ENCODE measurements at places on chromosomes 1 and 21.

- no peak for DNase-seq
These were observed 190.9 kb upstream of the ADGRL4 start for GRCh38 chr1:79197421-79197820.

DNA sequence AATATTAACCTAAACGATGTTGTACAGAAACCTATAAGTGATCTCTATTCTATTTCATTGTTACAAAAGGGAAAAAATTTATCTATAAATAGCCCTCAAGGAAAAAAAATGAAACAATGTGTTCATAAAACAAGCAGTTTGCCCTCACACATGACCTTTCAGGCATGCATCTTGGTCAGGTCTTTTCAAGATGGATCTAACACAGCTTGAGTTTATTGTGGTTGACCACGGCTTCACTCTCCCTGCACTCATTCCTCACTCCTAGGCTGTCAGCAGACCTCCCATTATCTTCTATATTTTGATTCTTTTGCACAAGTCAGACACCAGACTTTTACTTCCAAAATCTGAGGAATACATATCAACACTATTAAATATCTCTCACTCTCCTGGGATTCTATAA, 544.3 kb downstream of the KCNT2 start:
- DNase-seq, result no peak

DNA sequence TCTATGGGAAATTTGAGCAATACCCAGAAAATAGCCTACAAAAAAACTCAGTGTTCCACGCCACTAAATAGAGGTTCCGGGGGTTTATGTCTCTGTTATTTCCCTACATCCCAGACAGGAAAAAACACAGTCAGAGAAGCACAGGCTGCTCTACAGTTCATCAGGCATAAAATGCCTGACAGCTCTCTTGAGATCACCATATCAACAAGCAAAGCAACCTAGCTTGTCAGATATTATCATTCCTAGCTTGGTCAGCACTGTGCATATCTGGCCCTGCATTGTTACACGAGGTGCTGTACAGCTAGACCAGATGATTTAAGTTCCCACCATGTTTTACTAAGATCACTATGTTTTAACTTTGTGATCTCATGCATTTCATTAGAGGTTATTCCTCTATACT, 172.6 kb downstream of the PTPRC start:
- DNase-seq, result no peak

- DNase-seq, result no peak
These were observed 48.7 kb upstream of the DNAH14 start for GRCh38 chr1:224880593-224881307.

GRCh38 chr21:43733529-43734071, 14.7 kb downstream of the PDXK start:
- peak; percentile 28 for DNase-seq

- DNase-seq, result no peak
These were observed 114.8 kb upstream of the IGSF21 start for GRCh38 chr1:17992800-17993199.

GRCh38 chr1:192630521-192631287, 5.2 kb upstream of the RGS13 start:
- DNase-seq, result no peak

DNA sequence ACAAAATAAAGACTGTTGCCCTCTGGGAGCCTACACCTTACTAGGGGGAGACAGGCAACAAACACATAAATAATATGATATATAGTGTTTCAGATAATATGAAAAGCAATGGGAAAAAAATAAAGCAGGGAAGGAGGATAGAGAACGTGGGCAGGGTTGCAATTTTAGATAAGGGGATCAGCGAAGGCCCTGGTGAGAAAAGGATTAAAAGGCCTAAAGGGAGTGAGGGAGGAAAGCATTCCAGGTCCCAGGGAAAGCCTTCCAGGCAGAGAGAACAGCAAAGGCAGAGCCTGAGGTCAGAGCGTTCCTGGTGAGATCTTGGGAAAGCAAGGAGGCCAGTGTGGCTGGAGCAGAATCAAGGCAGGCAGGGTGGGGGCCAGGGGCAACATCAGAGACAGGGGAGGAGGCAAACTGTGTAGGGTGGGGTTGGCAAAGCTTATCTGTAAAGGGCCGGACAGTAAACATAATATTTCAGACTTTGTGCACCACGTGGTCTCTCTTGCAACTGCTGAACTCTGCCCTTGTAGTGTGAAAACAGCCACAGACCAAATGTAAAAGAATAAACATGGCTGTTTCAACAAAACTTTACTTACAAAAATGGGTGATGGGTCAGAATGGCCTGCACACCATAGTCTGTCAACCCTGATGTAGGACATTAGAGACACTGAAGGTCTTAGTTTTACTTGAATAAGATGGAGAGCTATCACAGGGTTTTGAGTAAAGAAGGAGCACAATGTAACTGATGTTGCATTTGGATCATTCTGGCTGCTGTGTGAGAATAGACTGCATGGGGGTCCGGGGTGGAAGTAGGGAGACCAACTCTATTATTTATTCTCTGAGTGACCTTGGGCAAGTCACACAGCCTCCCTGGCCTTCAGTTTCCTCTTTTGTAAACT, 13.3 kb upstream of the CPT2 start:
- no peak for DNase-seq

DNA sequence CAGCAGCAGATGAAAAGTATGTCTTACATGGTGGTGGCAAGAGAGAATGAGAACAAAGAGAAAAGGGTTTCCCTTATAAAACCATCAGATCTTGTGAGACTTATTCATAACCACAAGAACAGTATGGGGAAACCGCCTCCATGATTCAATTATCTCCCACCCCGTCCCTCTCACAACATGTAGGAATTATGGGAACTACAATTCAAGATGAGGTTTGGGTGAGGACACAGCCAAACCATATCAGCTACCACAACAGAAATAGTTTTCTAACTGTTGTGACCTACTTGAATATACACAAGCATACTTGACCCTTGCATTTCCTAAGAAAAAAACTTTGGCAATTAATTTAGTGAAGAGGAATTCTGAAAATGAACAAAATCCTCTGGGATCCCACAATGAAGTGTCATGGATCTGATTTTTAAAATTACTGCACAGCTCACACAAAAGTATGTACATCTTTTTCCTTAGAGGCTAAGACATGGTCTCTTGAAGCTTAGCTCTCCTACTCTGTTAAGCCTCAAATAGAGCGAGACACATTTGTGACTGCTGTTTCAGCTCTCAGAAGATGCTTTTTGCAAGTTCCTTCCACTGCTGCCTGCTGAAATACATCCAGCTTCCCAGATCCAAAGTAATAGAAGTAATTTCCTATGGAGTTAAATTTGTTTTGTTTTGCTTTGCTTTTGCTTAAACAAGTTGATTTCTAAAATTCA, 265.8 kb downstream of the DPYD start:
- DNase-seq, result no peak

GRCh38 chr1:53344921-53345838, 17.3 kb upstream of the LRP8 start:
- DNase-seq, result no peak
